ENCODE measurements at places on chromosomes 7 and 10.

DNA sequence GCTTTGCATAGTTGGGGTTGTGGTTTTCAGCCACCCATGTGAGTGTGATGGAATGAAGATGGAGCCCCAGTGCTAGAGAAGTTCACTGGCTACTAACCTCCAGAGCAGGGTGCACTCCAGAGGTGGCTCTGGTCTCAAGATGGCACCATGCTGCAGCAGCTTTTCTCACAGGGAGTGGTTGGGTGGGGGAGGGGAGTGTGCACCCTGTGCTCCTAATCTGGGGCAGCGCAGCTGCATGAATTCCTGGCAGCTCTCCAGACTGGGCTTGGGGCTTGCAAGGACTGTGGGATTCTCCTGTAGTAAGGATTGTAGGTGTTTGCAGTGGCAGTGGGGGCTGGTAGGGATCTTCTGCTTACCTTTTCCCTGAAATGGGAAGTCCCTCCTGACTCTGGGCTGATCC, 23.7 kb downstream of the PHTF2 start:
- no peak for DNase-seq

- DNase-seq, result no peak
These were observed 117.2 kb downstream of the PIP4K2A start for GRCh38 chr10:22597138-22597537.

DNA sequence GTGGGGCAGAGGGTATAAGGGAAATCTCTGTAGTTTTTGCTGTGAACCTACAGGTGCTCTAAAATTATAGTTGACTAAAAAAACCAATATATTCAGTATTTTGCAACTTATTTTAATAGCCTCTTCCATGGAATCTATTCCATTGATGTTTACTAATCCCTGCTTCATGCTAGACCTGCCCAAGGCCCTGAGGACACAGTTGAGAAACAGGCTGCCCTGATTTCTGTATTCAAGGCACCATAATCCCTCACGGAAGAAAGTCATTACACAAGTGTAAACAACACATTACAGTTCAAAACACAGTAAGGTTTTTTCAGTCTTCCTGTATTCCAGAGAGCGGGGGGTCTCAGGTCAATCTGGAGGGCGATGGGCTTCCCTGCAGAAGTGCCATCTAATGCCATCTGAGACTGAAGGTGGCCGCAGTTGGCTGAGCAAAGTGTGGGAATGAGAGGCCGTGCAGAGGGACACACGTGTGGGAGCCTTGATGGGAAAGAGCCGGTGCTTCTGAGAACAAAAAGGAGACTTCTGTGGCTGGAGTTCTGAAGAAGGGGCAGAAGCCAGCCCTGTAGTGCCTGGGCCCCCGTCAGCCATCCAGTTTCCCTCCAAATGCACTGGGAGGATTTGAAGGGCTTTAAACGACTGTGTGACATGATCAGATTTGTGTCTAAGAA, 146.9 kb downstream of the PTPN20 start:
- no peak for DNase-seq

- DNase-seq, result no peak
These were observed 125.3 kb downstream of the RAB11FIP2 start for GRCh38 chr10:117921421-117921820.

- no peak for DNase-seq
These were observed 137.4 kb upstream of the SEMA3D start for GRCh38 chr7:85324145-85324799.

DNA sequence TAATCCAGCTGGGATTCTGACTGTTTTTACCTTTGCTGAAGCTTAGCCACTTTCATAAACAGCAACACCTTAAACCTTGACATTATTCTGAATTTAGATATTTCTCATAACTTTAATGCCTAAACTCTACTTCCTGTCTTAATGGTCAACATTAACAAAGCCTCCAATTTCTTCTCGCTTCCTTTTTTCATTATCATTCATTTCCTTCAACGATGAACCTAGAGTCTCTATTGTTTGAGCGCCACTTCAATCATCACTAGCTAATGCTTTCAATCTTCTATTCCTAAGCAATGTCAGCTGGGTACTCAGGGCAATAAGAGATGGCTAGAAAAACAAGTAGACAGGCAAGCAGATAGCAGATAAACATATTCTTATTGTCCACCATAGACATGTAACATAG, 96.6 kb upstream of the TMEM196 start:
- no peak for DNase-seq

DNA sequence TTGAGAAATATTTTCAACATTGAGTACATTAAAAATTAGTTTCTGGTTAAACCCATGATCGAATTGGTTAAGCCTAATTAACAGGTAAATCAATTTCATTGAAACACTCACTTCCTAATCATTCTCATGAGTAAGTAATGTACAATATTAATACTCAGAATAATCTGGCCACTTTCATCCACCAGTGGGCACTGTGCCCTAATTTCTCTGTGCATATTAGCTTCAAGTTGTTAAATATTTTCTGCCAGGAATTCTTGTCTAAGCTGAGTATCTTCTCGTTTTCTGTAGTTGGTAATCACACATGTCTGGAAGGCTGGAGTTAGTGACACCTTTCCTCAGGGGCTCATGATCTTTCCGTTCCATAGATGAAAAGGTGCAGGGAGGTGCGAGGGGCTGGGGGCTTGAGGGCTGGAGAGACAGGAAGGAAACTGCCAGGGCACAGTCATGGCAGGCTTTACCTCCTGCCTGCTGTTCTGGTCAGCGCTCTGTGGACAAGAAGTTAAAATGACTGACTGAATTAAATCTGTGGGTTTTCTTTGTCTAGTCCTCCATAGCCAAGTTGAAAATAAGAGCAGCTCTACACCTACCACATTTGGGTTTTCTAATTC, 71.9 kb downstream of the WIPF3 start:
- DNase-seq, result no peak

DNA sequence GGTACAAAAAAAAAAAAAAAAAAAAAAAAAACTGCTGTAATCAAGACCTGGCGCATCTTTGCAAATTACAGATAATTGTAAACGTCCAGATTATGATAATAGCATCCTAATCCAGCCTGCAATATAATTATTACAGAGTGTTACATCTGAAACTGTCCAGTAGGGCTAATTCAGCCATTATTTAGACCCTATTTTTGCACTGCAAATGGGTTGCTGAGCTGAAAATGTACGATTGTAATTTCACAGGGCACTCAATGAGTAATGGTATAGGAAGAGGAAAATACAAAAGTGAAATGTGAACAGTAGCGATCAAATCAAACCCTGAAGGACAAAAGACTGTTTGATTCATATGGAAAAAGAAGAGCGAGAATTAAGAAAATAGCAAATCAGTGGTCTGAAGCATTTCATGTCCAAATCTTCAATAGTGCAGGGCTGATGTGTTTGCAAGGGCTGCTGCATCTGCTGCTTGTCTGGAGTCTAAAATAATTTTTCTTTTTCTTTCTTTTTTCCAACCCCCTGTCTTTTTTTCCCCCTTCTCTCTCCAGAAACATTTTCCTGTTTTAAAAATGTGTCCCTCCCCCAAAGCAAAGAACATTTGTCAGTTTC, 8.9 kb downstream of the DLX6 start:
- DNase-seq, result no peak

DNA sequence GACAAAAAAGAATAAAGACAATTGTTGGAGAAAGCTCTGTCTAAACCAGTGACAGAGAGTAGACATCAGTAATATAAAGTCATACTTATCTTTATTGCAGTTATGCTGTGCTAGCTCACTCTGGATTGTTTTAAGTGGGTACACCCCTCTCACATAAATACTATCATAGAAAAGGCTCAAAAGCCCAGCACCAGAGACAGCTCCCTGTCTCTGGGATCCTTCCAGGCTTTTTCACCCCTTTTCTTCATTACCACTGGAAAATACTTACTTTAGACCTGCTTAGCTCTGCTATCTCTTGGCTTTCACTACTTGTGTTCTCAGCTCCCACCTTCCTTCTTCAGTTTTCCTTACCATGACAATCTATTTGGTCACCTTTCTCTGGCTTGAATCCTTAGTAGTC, 259.1 kb upstream of the MINDY3 start:
- no peak for DNase-seq

- DNase-seq, result no peak
These were observed 56.8 kb upstream of the TMEM229A start for GRCh38 chr7:124089621-124090020.

DNA sequence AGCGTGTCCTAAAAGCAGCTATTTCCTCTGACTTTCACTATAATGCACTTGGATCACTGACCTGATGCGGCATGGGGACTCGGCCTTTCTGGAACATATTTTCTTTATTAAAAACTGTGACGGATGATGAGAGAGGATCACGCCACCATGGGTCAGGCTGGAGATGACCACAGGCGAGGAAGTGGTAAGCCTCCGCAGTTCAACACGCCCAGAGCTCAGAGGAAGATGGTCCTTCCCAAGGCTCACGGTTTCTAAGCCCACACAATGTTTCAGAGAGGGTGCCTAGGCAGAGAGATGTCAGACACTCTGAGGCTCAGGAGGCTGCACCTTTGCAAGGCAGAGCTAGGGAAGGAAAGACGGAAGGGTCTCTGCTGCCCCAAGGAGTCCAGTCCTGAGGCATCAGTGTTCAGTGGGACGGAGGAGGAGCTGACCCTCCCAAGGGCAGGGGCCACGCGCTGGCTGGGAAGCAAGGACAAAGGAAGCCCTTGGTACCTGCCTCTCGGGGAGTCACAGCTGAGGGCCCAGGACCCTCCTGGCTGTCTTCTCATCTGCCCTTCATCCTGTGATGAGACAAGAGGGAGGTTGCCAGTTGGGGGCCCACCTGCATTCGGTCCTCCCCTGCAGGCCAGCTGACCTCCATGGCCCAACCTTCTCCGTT, 9.5 kb downstream of the CHST15 start:
- DNase-seq, result no peak

- no peak for DNase-seq
These were observed 945 bp downstream of the ADO start for GRCh38 chr10:62805231-62806099.

DNA sequence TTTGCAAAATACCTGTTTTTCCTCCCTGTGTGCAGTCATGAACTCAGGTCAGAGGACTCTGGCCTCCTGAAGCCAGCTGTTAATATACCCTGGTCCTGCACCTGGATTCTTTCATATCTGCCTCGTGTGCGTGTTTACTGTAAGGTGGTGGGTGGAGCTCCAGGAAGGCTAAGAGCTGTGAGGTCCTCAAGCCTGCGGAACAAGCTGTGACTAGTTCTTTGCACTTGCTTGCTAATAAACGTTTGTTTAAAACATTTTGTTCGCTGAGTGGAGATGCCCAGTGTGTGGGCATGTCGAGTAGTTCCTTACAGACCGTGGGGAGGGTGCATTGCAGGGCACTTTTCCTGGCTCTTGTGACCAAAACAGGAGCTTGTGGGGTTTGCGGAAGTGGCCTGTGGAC, 139.0 kb downstream of the DOCK1 start:
- DNase-seq, result no peak

- DNase-seq, result no peak
These were observed 6.7 kb upstream of the GRIFIN start for GRCh38 chr7:2482725-2483451.

DNA sequence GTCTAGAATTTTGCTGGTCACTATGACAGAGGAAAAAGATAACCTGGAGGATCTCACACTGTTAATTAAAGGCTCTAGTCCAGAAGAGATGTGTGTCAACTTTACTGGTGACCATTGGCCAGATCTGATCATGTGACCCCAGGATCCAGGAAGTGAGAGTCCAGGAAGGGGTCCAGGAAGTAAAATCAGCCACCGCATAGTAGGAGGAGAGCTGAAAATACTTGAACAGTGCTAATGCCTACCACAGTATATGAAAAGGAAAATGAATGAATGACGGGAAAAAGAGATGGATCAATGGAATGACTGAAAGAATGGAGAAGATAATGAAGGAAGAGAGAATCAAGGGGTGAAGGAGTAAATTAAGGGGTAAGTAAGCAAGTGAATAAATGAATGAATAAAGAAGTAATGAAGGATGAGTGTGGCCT, 415.3 kb downstream of the RPS24 start:
- no peak for DNase-seq

GRCh38 chr10:30993155-30993554, 38.5 kb downstream of the ZNF438 start:
- DNase-seq, result no peak

DNA sequence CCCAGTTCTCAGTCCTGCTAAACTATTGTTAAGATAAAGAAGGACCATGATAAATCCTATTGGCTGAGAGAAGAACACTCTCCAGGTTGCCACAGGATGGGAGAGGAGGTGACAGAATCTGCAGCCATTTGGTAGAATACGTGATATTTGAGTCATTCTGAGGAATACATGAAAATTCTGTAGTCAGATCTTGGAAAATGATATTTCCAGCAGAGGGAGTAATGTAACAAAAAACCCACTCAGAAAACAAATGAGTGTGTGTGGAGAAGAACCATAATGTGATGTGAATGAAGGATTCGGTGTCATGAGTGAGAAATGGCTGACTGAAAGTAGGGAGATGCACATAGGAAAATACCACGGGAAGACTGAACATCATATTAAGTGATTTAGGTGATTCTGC, 128.5 kb upstream of the PFKP start:
- DNase-seq, result no peak

DNA sequence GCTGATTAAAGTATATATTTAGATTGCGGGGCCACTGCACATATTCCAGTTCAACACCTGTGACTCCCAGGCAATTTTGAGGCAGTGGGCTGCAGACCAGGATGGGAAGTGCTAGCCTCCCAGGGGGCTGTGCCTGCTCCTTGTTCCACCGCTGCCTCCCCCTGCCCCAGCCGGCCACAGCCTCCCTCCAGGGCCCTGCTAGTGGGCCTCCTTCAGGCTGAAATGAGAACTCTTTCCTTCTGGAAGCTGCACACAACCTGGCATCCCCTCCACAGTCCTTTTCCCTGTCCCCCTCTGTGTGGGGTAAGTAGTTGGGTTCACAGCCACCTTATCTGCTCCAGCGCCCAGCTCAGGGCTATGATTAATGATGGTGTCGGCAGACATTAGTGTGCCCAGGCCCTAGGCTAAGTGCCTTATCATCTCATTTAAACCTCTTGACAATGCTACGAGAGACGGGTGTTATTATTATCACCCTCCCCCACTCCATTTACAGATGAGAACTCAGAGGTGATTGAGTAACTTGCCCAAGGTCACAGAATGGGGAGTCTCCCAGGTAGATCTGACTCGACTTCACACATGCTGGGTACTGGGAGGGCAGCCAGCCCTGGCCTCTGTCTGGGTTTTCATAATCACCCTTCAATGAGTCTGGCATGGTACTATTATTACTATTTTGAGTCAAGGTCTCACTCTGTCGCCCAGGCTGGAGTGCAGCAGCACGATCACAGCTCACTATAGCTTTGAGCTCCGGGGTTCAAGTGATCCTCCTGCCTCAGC, 10.8 kb upstream of the SFRP5 start:
- no peak for DNase-seq

GRCh38 chr10:112189465-112189864, 5.9 kb upstream of the GPAM start:
- peak; percentile 62 for DNase-seq

DNA sequence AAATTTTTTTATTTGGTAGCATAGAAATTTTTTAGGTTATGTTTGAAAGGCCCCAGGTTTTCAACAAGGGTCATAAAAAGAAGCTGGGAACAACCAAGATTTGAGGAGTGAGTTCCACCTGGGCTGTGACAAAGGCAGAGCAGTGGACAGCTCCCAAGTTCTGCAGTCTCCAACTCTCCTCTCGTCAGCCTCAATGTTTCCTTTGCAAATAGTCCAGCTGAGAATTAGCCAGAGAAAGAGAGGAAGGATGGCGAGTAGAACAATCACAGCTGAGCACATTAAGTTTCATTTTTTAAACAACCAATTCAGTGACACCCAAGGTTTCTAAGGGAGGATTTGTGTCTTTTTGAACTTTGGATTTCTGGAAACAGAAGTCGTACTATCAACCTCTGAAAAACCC, 143.2 kb downstream of the NRCAM start:
- peak; percentile 57 for DNase-seq

- DNase-seq, result no peak
These were observed 7.7 kb downstream of the TMEM168 start for GRCh38 chr7:112782498-112782897.

- DNase-seq, result no peak
These were observed 54.8 kb downstream of the CCDC71L start for GRCh38 chr7:106606120-106606519.
